CD4-positive, CD25-positive, alpha-beta regulatory T cell (primary cell): ENCODE measurements at places on chromosomes 3 and 15. TPM values are rescaled to one million over a fixed set of nuclear protein-coding genes. Genes with fewer than 3 reads are reported as not detected.

The SCN5A gene
- not detected for total RNA-seq

The MYH15 gene
- total RNA-seq = 0.12 TPM

The GOLGA8H gene
- not detected for total RNA-seq

The IGSF10 gene
- total RNA-seq = not detected

The GALNT15 gene
- total RNA-seq = not detected

The ITGA11 gene
- not detected for total RNA-seq

The UTS2B gene
- total RNA-seq = not detected

- H3K4me3 ChIP-seq = no peak overlapping the region
- no peak for DNase-seq
- H3K4me1 ChIP-seq = no peaks in the 10 kb centered on the region
- H3K27ac ChIP-seq = no peak overlapping the region
- H3K36me3 ChIP-seq = no peaks in the 10 kb centered on the region
Measured at GRCh38 chr3:139117883-139118760, 73.4 kb upstream of the PRR23C start.

GRCh38 chr3:29144807-29145206 lies 136.1 kb upstream of the RBMS3 start:
- no peaks in the 10 kb centered on the region for H3K27me3 ChIP-seq
- H3K4me1 ChIP-seq = no peaks in the 10 kb centered on the region

GRCh38 chr3:122520861-122521260 lies 6.1 kb upstream of the KPNA1 start:
- no peaks in the 10 kb centered on the region for H3K36me3 ChIP-seq
- no peak overlapping the region for H3K27ac ChIP-seq
- no peak overlapping the region for H3K4me3 ChIP-seq
- DNase-seq = no peak

DNA sequence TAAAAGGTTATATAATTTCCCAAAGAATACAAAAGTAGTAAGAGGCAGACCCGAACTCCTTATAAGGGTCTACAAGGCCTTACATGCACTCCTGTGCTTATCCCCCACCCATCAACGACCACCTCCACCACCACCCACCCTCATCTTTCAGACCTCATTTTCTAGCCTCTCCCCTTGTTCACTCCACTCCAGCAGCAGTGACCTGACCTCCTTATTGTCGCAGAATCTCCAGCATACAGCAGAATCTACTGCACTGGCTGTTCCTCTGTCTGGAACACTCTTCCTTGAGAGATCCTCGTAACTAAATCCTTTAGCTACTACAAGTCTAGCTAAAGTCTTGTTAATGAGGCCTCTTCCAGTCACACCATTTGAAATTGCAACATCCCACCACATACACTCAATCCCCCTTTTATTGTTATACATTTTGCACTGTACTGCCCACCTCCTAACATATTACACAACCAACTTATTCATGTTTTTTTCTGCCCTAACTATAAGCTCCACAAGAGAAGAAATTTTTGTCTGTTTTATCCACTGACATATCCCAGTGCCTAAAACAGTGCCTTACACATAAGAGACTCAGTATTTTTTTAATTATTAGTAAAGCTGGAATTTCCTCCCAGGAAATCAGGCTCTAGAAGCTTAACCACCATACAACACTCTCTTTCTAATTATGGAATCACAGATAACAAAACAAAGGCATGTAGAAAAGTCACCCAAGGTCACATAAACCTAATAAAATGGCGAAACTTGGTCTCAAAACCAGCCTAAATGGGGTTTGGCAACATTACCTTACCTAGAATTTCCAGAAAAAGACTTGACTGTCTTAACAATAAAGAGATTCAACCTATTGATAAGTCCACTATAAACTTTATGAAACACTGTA lies 40.2 kb downstream of the ZNF148 start:
- no peak overlapping the region for H3K4me3 ChIP-seq
- no peak for DNase-seq
- H3K36me3 ChIP-seq = peaks cover 17% of the 10 kb centered on the region

GRCh38 chr3:189122526-189123205 lies 49.1 kb upstream of the TPRG1 start:
- H3K36me3 ChIP-seq = no peaks in the 10 kb centered on the region
- no peak for DNase-seq
- peak overlapping the region; percentile 79 for H3K4me3 ChIP-seq
- peaks cover 11% of the 10 kb centered on the region for H3K4me1 ChIP-seq

- no peak overlapping the region for H3K27ac ChIP-seq
- no peak overlapping the region for H3K4me3 ChIP-seq
- H3K27me3 ChIP-seq = no peaks in the 10 kb centered on the region
- no peaks in the 10 kb centered on the region for H3K4me1 ChIP-seq
- peaks cover 3% of the 10 kb centered on the region for H3K36me3 ChIP-seq
Measured at GRCh38 chr3:11495948-11496557, 147.7 kb downstream of the VGLL4 start.

DNA sequence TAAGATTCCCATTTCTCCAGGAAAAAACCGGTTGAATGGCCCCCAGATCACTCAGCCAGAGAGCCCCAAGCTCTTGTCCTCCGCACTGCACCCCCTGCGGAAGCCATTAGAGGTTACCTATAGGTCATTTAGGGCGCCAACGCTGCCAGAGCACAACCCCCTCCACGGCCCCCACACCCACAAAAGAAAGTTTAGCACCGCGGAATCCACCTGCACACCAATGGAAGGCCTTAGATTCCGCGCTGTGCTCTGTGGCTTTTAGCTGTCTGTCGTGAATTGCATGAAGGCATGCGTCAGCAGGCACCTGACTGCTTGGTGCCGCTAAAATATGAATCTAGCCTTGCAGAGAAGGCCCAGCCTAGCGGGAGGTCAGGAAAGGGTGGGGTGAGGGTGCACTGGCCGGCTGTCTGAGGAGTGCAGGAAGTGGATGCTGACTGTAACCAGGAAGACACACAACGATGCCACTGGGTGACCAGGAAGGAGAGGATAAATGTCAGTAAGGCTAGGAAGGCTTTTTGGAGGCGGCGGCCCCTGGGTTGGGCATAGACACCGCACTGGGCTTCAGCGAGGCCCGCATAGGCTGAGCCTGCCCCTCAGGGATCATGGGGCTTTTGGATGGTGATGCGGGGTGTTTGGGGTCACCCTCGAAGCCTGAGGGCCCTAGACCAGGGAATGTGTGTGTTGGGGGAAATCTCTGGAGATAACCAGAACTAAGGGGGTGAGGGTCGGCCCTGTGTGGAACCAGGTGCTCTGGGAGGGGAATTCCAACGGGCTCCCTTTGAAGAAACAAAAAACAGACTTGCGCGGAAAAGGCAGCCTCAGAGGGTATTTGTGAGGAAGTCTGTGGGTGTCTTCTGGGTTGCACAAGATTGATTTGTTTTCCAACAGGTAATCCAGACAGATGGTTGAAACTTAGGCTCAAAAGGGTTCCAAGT lies 976 bp upstream of the NUP210 start:
- H3K27ac ChIP-seq = peak overlapping the region; percentile 97
- DNase-seq = peak; percentile 76
- H3K4me1 ChIP-seq = peaks cover 71% of the 10 kb centered on the region
- H3K27me3 ChIP-seq = no peaks in the 10 kb centered on the region
- no peaks in the 10 kb centered on the region for H3K36me3 ChIP-seq
- peak overlapping the region; percentile 69 for H3K4me3 ChIP-seq

DNA sequence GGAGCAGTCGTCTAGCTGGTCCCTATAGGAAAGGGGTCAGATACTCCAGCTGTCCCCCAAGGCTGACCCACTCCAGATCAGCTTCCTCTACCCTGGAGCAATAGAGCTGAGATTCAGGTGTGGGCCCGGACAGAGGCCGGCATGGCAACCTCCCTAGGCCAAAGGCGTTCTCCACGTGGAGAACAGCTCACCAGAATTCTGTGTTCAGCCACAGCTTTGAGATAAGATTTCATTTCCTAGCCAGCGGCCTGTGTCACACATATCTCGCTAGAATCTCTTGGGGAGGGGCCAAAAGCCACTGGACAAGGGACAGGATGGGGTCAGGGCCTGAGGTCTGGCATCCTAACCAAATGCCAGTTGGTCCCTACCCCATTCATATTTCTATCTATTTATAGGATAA lies 20.1 kb downstream of the SRGAP3 start:
- H3K4me3 ChIP-seq = no peak overlapping the region
- no peak for DNase-seq
- H3K27ac ChIP-seq = no peak overlapping the region
- H3K4me1 ChIP-seq = no peaks in the 10 kb centered on the region
- no peaks in the 10 kb centered on the region for H3K36me3 ChIP-seq
- no peaks in the 10 kb centered on the region for H3K27me3 ChIP-seq

DNA sequence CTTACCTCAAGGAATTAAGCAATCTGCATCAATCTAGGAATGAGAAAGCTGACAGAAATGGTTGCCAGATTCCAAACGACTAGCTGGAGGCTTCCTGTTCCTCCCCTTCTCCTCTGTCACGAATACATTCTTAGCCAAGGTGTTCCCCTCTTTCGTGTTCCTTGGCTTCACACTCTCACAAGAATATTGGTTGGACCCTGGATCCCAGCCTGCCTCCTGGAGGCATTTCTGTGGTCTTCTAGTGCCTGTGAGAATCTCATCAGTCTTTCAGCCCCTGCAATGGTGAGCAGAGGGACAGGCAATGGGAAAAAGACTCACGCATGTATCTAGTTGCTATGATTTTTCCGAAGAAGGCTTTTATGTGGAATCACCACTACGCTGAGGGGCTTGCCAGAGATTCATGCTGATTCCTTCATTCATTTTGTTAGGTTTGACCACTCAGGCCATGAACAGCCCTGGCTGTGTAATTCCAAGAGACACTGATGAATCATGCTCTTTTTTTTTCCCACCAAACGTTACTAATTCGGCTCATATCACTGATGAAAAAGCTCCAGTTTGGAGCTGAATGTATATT lies 1.6 kb upstream of the P3H2 start:
- peaks cover 19% of the 10 kb centered on the region for H3K27me3 ChIP-seq
- peaks cover 9% of the 10 kb centered on the region for H3K4me1 ChIP-seq
- H3K36me3 ChIP-seq = no peaks in the 10 kb centered on the region
- no peak for DNase-seq

- no peaks in the 10 kb centered on the region for H3K36me3 ChIP-seq
- no peak for DNase-seq
- peaks cover 4% of the 10 kb centered on the region for H3K27me3 ChIP-seq
- H3K4me3 ChIP-seq = no peak overlapping the region
- no peak overlapping the region for H3K27ac ChIP-seq
- H3K4me1 ChIP-seq = no peaks in the 10 kb centered on the region
Measured at GRCh38 chr3:190224863-190225692, 97.2 kb downstream of the CLDN1 start.

DNA sequence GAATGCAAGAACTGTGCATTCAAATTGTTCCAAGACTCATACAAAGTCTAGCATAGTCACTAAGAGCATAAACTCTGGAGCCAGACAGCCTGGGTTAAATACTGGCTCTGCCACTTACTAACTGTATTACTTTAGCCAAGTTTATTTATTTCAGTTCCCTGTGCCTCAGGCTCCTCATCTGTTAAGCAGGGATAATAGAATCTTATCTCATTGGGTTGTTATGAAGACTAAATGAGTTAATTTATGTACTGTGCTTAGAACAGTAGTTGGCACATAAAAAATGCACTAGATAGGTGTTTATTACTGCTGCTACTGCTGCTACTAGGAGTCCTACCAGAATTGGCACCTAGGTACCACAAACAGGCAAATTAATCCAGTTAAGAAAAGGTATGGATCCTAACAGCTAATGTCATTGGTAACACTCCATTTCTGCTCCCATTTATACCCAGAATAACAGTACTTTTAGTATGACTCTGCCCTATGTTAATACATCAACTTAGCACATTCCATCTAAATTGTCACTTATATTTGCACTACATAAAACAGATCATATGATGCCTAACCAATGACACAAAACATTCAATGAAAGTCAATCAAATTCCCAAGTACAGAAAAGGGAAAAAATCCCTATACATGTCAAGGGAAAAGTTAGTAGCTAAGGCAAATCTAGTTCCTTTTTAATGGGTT lies 45.7 kb downstream of the GSK3B start:
- peaks cover 31% of the 10 kb centered on the region for H3K4me1 ChIP-seq
- H3K36me3 ChIP-seq = peaks cover 13% of the 10 kb centered on the region
- H3K27me3 ChIP-seq = no peaks in the 10 kb centered on the region
- no peak overlapping the region for H3K27ac ChIP-seq
- DNase-seq = no peak
